ENCODE measurements at places on chromosomes 4 and X.

DNA sequence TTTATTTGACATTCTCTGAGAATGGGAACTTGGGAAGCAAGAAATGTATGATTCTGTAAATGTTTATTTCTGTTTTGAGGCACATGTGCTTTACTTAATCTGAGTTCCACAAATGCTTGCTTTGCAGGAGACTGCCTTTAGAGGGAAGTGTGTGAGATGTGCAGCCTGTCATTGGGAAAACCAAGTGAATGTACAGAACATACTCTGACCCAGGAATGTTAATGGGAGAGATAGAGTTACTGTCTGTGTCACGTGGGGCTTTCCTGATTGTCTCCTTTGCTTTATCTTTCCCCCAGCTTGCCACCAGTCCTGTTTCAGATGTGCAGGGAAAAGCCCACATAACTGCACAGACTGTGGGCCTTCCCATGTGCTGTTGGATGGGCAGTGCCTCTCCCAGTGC is 218.6 kb upstream of the ANXA3 start:
- DNase-seq: no peak

DNA sequence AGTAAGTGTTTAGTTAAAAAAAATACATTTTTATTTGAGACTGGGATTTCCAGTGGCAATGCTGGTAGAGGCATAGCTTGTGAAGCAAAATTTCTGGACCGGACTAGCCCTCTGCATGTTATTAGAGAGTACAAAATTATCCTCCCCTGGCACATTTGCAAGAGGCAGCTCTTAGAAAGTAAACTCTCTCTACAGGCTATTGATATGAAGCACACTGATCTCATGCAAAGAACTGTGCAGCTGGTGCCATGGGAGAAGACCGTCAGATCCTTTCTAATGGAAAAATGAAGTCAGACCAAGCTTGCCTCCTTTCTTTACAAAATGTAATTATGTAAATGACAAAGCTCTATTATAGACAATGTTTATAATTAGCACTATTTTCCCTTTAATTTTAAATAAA is 2717.2 kb downstream of the PCDH7 start:
- no peak for DNase-seq

DNA sequence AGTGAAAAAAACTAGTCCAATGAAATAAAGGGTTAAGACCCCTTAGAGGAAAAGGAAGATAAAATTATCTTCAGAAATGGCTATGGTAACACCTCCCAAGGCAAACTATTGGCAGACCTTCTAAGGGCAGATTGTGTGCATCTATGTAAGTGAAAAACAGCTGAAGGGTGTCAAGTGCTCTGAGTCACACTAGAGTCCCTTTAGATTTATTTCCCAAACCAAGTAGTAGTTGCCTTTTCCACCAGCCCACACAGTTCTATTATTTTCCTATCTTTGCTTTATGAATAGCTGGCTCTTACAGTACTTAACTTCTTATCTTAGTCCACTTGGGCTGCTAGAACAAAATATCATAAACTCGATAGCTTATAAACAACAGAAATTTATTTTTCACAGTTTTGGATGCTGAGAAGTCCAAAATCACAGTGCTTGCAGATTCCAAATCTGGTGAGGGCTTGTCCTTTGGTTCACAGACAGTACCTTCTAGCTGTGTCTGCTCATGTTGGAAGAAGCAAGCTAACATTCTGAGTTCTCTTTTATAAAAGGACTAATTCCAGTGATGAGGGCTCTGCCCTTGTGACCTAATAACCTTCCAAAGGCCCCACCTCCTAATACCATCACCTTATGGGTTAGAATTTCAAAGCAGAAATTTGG is 143.6 kb downstream of the GRID2 start:
- DNase-seq: no peak

DNA sequence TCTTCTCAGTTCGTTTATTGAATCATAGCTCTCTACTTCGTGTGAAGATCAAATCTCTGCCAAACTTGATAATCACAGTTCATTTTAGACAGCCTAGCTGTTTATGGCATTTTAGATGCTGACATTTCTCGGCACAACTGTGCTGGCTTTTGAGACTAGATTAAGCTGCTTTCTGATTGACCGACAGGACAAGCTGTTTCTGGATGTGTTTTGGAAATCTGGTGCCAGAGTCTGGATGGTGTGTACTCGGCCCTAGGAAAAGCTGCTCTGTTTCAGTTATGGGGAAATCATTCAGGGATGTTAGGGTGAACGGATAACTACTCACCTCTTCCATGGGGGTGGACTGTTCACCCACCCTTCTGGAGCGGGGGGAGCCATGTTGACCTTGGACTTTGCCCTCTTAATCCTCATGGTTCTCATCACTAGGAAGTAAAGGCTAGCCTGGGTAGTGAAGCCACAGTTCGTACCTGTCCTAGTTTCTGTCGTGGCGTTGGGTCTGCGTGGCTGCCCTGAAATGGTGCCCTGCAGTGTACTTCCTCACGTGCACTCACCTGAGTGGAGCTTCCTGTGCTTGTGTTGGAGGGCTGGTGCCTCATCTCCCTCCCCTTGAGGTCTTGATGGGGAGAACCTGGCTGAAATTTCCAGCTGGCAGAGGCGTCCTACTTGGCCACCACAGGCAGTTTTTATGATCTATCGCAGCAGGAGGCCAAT is 13.7 kb upstream of the WDR1 start:
- DNase-seq: no peak

GRCh38 chr4:101527188-101527587 is 179.9 kb upstream of the PPP3CA start:
- peak; percentile 72 for DNase-seq

DNA sequence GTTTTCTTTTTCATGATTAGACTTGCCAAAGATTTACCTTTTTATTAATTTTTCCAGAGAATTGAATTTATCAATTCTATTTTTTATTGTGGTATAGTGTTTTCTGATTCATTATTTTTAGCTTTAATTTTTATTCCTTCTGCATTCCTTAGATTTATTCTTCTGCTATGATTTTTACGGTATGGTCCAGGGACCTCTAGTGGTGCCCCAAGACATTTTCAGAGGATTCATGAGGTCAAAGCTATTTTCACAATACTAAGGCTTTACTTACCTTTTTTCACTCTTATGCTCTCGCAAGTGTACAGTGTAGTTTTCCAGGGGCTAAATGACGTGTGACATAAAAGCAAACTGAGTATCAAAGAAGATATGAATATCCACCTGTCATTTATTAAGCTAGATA is 8.0 kb downstream of the RADX start:
- no peak for DNase-seq

DNA sequence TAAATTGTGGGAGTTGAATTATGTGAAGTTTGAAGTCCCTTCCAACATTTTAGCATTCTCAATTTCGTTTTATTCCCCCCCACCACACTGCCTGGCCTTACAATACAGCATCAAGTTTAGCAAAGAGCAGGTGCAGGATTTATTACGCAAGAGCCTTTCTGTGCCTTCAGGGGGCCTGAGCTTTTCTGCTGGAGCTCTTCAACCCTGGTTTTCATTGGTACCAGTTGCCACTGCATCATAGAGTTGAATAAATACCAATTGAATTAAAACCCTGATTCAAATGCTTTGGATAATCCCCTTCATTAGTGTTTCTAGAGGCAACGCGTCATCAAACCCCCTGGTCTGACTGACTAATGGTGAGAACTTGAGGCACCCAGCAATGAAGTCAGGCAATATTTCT is 43.6 kb upstream of the KIT start:
- DNase-seq: no peak

GRCh38 chr4:65943076-65943475 is 272.8 kb upstream of the EPHA5 start:
- DNase-seq: no peak

DNA sequence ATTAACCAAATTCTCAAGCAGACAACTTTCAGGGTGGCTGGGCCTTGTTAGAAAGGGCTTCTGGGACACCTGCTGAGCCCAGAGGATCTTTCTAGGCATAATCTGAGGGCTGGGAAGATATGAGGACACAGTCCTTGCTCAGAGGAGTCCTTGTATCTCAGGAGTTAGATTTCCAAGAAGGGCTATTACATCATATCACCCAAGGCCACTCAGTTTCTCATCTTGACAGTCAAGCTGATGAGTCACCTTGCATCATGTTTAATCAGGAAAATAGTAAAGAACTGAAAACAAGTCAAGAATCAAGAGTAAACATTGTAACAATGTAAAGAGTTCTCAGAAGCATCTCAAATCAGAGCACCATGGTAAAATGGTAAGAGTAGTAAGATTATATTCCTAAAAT is 4.0 kb downstream of the PCYT1B start:
- no peak for DNase-seq

- DNase-seq: no peak
These were observed 171.2 kb upstream of the RPL34 start for GRCh38 chr4:108449129-108449528.

DNA sequence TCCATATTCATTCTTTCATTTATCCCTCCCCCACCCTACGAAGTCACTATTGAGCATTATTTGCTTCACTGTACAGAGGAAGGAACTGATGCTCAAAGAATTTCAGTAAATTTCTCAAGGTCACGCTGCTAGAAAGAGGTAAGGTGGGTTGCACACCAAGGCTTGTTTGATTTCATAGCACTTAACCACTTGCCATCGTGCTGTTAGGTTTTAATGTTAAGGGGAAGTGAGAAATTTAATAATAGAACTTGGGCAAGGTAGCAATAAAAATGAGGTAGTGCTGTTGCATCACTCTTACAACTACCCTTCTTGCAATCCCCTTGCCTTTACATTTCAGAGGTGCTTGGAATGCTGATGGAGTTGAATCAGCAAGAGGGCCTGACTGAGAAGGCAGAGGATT is 343.1 kb downstream of the MID1IP1 start:
- DNase-seq: no peak

DNA sequence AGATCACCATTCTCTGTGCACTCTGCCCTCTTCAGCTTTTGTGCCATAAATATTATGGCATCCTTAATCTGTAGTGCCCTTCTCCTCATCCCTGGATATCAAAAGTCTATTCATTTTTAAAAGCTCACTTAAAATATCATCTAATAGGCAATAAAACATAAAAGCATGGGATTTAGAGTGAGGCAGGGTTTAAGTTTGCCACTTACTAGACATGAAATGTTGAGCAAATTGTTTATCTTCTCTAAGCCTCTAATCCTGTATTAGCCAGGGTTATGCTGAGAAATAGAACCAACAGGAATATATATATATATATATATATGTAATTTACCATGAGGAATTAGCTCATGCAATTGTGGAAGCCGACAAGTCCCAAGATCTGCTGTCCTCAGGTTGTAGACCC is 472.4 kb upstream of the HS3ST1 start:
- no peak for DNase-seq

DNA sequence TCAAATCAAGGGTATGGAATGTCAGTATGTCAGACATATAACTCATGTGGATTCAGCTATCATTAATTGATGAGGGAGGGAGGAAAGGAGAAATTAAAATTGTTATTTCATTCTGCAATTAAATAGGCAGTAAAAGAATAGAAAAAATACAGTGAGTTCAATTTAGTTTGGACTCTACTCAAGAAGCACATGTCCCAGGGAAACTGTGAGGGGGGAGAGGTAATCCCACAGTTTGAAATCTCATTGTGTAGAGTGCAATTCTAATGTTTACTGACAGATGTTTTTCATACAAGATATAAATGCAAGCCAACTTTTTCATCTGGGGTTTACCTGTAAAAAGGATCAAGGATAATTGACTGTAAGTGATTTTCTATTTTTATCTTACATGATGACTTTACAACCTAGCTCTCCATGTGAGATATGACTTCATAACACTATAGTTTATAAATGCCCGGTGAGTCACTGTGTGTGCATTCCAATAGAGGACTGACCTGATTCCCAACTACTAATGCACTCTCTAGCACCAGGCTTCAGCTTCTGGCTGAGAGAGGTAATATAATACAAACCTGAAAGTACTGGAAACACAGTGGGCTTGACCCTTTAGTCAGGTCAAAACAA is 35.2 kb upstream of the SCD5 start:
- DNase-seq: no peak

GRCh38 chr4:109315818-109316217 is 13.4 kb upstream of the COL25A1 start:
- no peak for DNase-seq

DNA sequence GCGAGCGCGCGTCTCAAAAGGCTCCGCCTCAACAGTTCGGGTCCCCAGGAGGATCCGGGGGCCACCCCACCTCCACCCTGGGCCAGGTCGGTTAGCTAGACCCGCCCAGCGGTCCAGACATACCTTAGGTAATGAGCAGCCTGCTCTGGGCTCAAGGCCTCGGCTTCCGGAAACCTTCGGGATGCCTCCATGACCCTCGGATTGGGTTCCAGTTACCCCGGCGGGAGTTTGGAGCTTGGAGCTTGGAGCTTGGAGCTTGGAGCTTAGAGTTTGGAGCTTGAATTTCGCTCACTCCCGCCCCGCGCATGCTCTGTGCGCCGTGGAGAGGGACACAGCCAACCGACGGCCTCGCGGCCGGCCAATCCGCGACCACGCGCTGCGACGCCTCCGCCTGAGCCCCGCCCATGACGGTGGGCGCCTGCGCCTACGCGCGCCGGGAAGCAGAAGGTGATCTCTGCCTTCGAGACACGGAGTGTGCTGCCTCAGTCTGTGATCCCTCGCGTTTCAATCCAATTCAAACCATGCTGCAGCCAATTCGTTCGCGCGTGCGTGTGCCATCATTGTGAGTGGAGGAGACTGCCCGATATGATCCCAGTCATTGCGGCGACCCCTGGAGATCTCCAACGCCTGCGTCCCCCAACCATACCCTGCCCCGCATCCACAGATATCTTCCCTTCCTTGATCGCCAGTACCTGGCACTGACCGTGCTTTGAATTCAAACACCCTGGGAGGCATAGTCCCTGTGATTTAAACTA is at the start of gene ERCC6L:
Gene ERCC6L, minus strand, starts transcription at position 307 of the 755 bp plus-strand sequence. Its CDS starts 116 bp downstream, at position 191.
- DNase-seq: peak; percentile 91

GRCh38 chr4:165725352-165725751 is 147.7 kb upstream of the TLL1 start:
- no peak for DNase-seq

- peak; percentile 22 for DNase-seq
These were observed 652 bp downstream of the SRPX start for GRCh38 chrX:38220024-38220414.

GRCh38 chrX:118862091-118862490 is 38.5 kb downstream of the ZCCHC12 start:
- DNase-seq: no peak

- no peak for DNase-seq
These were observed at the start of gene RTL3 for GRCh38 chrX:78658845-78659744. TSS of gene RTL3 (minus strand) at chrX:78659328. CDS start at chrX:78658420, 908 bp downstream.
